ENCODE measurements at places on chromosomes 12 and 14.

- no peak for DNase-seq
These were observed 370.3 kb upstream of the TMEM132C start for GRCh38 chr12:127896661-127897060.

DNA sequence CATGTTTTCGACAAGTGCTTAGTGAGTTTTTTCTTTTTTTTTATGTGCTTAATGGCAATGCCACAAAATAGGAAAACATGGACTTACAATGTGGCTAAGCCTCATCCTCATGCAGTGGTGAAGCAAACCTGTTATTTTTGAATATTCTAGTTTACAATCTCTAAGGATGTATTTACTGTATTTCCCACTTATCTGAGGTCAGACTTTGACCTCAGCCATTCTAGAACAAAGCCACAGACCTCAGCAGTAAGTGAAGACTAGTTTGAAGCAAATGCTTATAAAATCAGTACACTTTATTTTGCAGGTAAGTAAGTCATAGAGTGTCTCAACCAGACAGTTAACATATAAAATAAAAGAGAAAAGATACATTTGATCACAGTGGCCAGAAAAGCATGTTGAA is 130.1 kb downstream of the CCDC91 start:
- DNase-seq = no peak

DNA sequence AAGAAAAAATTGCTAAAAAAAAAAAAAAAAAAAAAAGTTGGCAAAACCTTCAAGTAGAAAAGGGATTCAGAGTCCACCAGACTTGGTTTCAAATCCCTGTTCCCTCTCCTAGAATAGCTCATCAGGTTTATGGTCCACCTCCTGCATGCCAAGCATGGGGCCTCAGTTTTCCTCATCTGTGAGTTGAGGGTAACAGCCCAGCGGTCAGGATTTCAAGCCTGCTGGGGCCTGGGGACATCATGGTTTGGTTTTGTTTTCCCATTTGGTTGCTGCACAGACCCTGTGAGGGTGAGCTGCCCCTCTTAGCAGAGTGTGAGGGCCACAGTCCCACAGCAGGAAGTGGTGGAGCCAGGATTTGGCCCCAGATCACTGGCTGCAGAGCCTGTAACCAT is 12.5 kb downstream of the FAM222A start:
- no peak for DNase-seq

GRCh38 chr12:32949815-32950214 is 53.2 kb upstream of the PKP2 start:
- DNase-seq = no peak

DNA sequence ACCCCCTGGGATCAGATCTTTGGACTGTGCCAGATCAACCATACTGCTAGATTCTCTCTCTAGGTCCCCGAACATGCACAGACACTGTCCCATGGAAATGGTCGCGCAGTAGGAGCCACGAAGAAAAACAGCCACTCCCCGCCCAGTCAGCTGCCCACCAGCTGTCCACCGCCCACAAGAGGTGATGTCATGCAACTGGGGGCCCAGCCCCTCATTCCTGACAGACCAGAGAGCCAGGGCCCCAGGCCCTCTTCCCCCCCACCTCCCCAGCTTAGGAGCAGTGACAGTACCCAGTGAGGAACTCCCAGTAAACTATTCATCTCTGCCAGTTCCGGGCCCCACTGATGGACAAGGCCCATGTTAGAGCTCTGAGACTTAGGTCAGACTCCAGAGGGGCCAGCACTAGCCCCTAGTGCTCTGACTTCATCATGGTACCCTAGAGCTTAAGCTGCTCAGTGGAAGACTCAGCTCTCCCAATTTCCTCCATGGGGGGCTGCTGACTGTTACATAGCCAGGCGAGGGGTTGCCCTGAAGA is 3.7 kb upstream of the TAMALIN start:
- no peak for DNase-seq

DNA sequence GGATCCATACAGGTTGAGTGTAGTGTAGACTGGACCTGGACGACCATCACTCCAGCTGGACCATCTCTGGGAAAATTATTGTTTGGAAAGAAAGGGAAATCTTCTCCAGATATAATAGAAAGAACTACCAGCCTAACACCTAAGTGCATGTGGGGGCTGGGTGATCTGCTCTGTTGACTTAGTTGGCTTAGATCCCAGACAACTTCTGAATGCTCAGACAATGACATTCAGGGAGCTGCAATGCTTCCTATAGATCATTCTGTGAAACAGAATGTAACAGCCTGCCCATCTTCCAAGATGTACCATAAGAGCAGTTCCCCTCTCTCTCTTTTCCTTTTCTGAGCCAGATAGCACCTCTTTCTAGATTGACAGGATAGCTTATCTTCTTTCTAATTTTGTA is 572.8 kb upstream of the STXBP6 start:
- DNase-seq = no peak

GRCh38 chr14:104394409-104394851 is 185.1 kb upstream of the C14orf180 start:
- DNase-seq = no peak

DNA sequence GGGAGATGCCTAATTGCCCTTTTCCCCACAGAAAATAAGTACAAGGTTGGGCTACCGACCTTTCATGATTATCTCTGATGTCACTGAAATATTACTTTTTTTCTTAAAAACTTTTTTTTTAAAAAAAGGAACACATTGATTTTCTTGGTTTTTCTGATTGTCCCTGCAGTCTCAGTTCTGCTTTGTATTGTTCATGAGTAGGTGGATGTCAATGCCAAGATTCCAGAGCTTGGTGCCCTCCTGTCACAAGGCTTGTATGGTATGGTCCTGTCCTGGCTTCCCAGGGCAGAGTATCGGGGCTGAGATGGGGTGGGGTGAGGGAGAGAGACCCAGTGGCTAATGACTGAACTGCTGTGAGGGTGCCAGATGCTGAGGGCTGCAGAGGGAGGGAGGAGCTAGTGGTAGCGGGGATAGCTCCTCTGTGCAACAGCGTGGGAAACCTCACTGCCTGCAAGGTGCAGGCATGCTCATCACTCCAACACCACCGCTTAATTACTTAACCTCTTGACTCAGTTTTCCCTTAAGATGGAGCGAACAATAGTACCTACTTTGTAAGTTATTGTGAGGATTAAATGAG is 4.4 kb upstream of the CTDSP2 start:
- DNase-seq = no peak

GRCh38 chr14:74912801-74913200 is 10.3 kb downstream of the RPS6KL1 start:
- DNase-seq = no peak

- DNase-seq = no peak
These were observed 163.1 kb downstream of the TTC8 start for GRCh38 chr14:88987516-88987915.

GRCh38 chr12:99759444-99759843 is 111.9 kb downstream of the GARIN6 start:
- DNase-seq = no peak

GRCh38 chr12:53062977-53063707 is 13.3 kb downstream of the TNS2 start:
- DNase-seq = no peak

GRCh38 chr12:109475993-109476806 is 900 bp downstream of the KCTD10 start:
- DNase-seq = no peak

DNA sequence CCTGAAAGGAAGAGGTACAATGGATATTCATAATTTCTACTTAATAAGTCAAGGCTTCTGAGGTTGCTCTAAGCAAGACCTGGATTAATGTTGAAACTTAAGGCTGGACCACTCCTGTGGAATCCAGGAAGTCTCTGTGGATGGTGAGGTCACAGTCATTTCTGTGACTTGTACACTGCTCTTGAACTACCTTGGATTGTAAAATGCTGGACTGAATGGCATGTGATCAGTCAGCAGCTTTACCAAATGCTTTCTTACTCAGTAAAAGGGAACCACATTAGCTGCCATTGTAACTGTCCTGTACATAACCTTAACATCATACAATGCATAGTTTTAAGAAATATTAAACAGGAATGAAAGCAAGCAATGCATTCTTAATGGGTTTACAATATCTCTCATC is 182.9 kb downstream of the NOVA1 start:
- no peak for DNase-seq

- DNase-seq = no peak
These were observed 416.6 kb downstream of the LRIG3 start for GRCh38 chr12:58503731-58504130.

DNA sequence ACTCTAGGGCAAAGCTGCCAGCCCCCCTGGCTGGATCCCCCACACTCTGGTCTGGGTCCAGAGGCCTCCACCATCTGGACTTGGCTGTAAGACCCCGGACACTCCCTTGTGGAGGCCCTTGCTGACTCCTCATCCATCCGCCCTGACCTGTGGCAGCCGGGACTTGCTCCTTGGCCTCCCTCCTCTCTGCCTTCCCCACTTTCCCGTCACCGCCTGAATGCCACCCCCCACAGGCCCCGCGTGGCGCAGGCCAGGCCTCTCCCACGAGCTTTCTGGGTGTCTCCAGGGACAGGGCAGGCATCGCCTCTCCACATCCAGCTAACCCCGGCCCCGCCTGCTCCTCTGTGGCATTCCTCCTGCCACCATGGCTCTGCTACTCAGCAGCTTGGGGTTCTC is 14.1 kb downstream of the JAG2 start:
- DNase-seq = no peak

DNA sequence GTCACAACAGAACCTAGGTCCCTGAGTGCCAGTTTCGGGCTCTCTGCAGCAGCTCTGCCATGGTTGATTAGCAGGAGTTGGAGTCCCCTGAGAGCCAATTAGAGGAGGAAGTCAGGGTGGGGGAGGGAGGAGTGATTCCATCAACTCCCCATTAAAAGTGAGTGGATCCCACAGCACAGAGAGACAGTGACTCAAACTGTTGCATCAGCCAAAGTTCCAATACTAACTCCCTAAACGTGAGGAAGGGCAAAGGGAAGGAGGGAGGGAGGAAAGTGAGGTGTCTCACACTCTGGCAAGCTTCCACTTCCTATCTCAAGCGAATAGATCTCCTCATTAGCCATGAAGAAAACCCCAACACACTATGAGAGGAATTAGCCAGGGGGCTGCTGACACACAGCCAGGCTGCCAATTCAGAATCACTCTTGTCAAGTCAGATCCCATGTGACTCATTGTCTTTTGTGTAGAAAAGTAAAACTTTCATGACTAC is 23.6 kb downstream of the OR11H4 start:
- DNase-seq = no peak

DNA sequence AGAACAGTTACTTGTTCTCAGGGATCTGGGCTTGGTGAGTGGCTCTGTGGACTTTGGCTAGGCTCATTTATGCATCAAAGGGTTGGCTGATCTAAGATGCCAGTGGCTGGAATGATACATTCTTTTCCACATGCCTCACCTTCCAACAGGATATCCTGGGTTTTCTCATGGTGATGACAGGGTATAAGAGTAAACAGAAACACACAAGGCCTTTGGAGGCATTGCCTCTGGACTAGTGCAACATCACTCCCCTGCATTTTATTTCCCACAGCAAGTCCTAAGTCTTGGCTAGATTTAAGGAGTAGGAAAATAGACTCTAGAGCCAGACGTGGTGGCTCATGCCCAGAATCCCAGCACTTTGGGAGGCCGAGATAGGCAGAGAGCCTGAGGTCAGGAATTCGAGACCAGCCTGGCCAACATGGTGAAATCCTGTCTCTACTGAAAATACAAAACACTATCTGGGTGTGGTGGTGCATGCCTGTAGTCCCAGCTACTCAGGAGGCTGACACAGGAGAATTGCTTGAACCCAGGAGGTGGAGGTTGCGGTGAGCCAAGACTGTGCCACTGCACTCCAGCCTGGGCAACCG is 47.9 kb downstream of the RPH3A start:
- DNase-seq = no peak

DNA sequence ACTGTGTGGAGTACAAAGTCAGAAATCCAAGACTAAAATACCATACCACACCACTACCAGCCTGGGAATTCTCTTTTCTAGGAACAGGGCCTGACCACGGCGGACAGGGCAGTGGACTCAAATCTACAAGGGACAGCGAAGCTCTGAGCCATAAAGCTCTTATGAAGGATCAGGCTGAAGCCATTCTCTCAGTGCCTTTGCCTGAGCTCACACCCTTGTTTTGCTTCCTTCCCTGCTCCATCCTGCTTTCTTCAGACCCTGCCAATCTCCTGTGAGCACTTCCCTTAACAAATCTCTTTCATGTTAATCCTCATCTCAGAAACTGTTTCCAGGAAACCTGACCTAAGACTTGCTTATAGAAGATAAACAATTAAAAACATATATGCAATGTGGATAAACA is 398.5 kb downstream of the MDGA2 start:
- no peak for DNase-seq

DNA sequence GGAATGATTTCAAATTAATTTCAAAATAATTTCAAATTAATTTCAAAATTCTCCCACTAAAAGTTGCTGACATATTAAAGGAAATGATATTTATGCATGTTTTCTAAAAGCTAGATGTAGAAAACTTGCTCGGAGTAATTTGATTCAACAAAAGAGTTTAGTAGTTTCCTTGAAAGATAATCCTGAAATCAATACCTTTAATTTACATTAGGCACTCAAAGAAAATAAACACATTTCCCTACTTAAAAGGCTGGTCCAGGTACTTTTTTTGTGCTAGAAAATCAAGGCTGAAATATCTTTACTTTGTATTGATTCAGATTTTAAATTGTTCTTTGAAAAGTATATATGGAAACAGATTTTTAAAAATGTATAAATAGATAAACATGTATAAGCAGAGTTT is 370.5 kb downstream of the RAD51B start:
- DNase-seq = no peak

DNA sequence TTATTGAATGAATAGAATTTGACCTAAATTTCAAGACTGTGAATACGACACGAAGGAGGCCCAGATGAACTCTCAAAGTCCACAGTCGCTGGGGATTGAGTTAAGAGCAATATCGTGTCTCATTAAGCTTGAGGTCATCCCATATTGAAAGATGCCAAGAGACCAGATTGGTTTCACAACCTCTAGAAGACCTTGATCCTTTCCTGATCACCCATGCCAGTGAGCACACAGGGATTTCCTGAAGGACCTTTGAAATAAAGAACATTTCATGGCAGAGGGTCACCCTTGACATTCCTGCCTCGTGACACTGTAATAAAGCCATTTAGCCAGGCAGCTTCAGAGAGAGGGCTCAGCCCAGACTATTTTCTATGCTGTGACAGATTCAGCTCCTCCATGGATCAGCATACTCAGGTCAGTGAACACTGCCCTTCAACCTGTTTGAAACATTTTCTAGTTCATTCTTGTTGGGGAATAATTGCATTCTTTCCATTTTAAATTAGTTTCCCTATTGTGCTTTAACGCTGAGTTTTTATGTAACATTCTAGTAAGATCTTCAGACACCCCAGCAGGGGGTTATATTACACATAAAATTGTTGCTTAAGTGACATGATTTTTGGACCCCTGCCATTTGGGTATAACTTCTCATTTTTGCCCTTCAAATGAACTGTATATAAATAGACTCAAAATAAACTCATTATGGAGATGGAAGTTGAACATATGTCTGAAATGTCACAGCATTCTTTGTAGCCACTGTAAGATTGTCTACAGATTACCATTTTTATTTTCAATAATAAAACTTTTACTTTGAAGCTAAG is 213.2 kb downstream of the C12orf50 start:
- DNase-seq = no peak

- DNase-seq = no peak
These were observed 458.4 kb upstream of the RGS6 start for GRCh38 chr14:71473843-71474242.
